NCI-H187 (cell line): ENCODE measurements at places on chromosomes 3 and 15.

GRCh38 chr15:98514034-98514622 is 134.2 kb upstream of the IGF1R start:
- DNase-seq: no peak

- DNase-seq: no peak
Observed at GRCh38 chr3:174495311-174495710, 363.8 kb upstream of the NAALADL2 start.

DNA sequence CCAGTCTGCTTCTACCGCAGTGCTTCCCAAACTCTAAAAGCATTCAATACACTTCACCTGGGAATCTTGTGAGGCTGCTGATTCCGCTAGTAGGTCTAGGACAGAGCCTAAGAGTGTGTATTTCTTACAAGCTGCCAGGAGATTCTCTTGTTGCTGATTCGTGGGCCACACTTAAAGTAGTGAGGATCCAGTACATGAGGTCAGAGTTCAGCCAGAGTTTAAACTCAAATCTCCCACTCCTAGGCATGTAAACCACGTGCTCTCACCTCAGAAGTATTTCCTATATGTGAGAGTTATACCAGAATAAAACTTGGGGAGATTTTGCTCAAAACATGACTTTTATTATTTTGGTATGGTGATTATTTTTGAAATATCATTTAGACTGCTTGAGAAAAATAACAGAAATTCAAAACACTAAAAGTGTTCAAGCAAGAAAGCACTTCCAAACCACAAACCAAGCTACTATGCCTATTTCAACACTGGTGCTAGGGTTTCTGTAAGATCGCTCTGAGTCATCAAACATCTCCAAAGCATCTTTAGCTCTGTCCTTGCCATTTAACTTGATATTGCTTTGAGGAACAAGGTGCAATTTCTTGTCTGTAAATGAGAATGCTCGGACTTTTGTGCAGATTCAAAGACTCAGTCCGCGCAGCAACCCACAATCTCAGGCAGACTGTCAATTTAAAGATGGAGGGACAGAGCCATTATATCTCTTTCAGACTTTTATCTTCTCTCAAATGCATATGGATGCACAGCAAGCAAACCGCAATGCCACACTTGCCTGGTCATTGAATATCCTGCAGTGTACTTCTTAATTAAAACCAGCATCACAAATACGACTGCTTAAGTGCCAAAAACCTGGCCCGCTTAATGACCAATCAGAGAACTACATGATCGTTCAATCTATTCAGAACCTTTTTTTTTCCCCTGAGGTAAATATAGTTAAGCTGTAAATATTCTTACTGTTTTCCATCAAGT is 59.8 kb downstream of the AGTR1 start:
- DNase-seq: no peak

- no peak for DNase-seq
Observed at GRCh38 chr3:194329583-194329965, 21.6 kb downstream of the CPN2 start.

- no peak for DNase-seq
Observed at GRCh38 chr15:88388686-88389085, 78.5 kb downstream of the MRPL46 start.
